ENCODE measurements at places on chromosomes 2 and 18.

GRCh38 chr18:57207124-57207916 is 60.4 kb downstream of the BOD1L2 start:
- DNase-seq = no peak

- DNase-seq = no peak
Measured at GRCh38 chr2:47239119-47239969, 84.2 kb upstream of the STPG4 start.

DNA sequence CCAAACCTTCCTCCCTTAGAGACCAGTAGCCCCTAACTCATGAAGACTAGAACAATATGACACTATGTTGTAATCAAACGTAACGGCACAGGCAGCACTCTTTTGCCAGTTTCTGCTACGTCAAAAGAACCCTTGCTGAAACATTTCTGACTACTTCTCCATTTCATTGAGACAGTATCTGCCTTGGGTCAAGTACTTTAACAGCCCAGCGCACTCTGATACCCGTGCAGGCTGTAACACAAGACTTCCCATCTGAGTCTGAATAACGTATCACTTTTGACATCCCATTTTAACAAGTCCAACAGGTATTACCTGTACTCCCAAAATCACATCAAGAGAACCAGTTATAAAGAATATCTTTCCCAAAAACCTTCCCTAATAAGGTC is 38.4 kb downstream of the TBC1D8 start:
- no peak for DNase-seq

GRCh38 chr2:69780921-69781320 is 39.0 kb downstream of the ANXA4 start:
- no peak for DNase-seq

DNA sequence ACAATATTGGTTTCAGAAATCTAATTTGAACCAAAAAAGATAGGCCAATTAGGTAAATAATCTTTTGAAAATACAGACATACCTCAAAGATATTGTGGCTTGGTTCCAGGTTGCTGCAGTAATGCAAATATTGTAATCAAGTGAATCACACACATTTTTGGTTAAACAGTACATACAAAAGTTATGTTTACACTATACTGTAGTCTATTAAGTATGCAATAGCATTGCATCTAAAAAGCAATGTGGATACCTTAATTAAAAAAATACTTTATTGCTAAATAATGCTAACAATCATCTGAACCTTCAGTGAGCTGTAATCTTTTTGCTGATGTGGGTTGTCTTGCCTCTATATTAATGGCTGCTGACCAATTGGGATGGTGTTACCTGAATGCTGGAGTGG is 67.3 kb downstream of the KYNU start:
- DNase-seq = no peak

- DNase-seq = no peak
Measured at GRCh38 chr2:6941299-6942046, 24.3 kb downstream of the RNF144A start.

GRCh38 chr2:205858881-205859441 is 176.7 kb downstream of the NRP2 start:
- DNase-seq = no peak

DNA sequence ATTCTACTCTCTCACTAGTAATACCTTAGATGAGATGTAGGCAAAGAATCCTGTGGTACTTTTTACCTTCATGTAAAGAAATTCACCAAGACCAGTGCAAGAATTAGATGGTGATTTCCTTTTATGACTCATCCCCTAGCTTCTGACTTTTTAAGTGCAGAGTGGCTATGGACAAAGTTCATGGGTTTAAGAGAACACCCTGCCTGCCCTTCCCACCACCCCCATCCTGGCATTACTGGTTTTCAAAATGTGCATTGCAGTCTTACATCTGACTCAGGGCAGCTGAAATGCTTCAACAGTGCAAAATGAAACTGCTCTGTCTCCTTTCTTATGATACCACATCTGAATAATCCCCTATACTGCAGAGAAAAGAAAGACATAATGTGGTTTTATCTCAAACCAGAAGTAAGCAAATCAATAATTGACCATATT is 22.6 kb downstream of the MAIP1 start:
- no peak for DNase-seq

- DNase-seq = no peak
Measured at GRCh38 chr2:174020926-174021662, 55.9 kb upstream of the SP3 start.

DNA sequence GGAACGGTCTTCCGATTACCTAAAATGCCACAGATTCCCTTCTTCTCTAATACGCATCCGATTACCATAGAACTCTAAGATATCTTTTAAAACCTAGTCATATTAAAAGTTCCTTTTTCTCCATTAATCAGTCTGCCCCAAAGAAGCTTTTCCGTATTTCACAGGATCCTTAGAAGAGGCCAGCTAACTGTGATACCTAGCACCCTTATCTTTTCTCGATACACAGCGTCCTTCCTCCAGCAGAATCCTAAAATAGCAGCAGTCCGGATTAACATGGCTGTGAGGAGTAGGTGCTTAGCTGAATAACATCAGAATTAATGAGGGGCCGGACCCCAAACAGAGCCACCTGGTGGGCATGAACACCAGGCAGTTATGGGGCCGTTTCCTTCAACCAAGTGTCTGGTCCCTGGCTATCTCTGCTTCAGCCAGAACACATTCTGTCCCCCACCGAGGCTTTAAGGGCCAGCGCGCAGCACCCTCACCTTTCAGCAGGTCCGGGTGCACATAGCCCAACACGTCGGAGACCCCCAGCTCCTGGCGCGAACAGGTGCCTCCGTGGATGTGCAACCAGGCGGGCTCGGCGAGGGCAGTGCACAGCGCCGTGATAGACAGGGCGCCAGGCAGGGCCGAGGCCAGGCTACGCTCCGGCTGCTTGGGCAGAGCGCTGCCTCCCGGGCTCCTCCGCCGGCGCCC is 995 bp downstream of the TMEM127 start:
- no peak for DNase-seq

DNA sequence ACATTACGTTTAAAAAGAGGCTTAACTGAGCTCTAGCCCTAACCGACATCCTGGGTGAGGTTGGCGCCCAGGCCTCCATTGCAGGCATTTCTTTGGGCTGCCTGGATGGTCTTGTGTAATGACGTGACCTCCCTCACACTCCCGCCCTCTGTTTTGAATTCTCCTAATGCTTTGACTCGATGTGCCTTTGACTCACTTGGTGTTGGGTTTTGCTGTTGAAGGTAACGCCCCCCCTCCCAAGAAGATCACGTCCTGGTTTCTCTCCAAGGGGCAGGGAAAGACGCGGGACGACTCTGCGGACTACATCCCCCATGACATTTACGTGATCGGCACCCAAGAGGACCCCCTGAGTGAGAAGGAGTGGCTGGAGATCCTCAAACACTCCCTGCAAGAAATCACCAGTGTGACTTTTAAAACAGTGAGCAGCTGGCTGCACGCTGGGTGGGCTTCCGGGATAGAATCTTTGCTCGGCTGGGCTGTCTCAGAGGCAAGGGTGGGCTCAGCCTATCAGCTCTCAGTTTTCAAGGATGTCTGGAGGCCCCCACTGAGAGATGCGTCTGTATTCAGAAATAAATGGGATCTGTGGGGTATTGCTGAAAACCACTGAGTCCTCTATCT is 87.9 kb upstream of the ATG16L1 start:
- no peak for DNase-seq

GRCh38 chr18:12597760-12598159 is 60.1 kb downstream of the SPIRE1 start:
- DNase-seq = no peak
